Thoracic aorta (tissue), 2 donors: ENCODE measurements at places on chromosomes 5 and 9. TPM values are rescaled to one million over a fixed set of nuclear protein-coding genes. Genes with fewer than 3 reads are reported as not detected.

GRCh38 chr9:137683262-137683864 is 64.6 kb downstream of the EHMT1 start:
- DNase-seq = no peak

DNA sequence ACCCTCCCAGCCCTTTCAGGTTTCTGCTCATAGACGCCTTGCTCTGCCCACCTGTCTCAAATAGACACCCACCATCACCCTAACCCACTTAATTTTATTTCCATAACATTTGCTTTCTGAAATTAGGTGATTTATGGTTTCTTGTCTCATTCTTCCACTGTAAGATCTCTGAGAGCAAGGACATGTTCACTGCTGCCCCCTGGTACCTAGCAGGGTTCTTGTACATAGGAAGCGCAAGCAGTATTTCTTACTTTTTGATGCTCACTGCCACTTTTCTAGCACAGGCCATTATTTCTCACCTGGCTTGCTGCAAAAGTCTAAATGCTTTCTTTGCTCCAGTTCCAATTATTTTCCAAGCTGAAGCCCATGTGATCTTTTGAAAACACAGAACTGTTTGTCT is 16.8 kb downstream of the C9orf57 start:
- DNase-seq = no peak

DNA sequence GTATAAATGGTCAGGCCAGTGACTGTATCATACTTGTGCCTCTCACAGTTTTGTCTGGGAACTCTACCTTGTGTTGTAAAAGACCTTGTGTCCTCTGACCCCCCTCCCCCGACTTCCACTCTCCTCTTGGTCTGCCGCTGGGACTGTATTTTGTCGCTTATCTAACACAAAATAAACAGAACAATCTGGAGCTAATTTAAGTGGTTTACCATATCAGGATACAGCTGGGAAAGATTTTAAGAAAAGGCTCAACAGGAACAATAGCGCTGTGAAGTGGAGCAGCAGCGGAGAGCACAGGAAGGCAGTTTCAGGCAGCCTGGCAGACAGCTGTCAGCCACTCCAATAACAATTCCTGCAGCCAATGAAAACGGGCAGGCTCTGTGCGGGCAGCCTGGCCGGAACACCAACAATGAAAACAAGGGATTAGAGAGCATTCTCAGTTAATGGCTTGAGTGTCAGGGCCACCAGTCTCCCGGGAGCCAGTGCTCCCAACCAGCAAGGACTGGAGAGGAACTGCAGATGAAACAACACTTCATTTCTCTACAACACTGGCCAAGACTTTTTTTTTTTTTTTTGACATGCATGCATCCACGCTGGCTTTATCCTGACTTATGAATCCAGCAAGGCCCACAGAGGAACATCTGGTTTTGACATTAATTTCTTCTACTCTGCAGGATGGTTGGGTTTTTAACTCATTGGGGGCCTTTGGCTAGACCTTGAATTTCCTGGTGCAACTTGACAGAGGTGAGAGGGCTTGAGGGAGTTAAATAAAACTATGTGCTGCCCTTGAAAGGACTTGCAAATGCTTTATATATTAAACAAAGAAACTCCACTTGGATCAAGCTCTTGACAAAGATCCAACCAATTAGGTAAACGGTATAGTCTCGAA is 76.7 kb downstream of the ARSB start:
- no peak for DNase-seq

DNA sequence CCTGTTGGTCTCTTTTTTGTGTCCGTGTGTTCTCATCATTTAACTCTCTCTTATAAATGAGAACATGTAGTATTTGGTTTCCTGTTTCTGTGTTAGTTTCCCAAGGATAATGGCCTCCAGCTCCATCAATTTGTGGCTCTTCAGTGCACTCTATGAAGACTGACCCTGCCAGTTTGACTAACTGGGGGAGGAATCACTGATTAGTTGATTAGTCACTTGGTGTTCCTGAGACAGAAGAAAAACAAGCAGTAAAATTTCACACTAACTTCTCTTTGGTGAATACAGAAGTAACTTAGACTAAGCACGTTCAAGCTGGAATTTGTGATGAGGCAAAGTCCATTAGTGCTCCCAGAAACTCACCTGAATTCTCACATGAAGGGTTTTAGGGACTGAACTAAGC is 495.8 kb upstream of the RORB start:
- DNase-seq = no peak

- DNase-seq = no peak
Measured at GRCh38 chr9:20391208-20391607, 231.1 kb downstream of the MLLT3 start.

GRCh38 chr5:131171276-131171810 is 599 bp downstream of the LYRM7 start:
- DNase-seq = no peak

GRCh38 chr9:35673132-35674024 is at the start of gene CA9:
Gene CA9 (plus strand): TSS chr9:35673928. CDS start chr9:35673960, 32 bp downstream.
- no peak for DNase-seq

DNA sequence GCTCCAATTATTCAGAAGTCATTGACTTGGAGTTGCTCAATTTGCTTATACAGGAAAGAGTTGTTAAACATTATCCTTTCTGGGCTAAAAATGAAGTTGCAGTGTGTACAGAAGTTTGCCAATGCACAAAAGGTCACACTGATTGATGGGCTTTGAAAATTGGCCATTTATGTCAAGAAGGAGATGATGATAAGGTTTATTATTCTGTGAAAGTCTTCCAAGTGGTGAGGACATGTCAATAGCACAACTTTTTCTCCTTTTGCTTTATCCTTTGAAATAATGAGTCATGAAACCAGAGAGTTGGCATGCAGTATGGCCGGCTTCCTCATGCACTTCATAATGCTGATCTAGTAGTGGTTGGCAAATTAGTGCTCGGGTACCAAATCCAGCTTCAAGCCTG is 848.5 kb upstream of the WWC1 start:
- no peak for DNase-seq

GRCh38 chr9:83935276-83935935 is 14.2 kb upstream of the KIF27 start:
- DNase-seq = no peak

GRCh38 chr5:93829346-93829745 is 87.9 kb upstream of the POU5F2 start:
- no peak for DNase-seq

DNA sequence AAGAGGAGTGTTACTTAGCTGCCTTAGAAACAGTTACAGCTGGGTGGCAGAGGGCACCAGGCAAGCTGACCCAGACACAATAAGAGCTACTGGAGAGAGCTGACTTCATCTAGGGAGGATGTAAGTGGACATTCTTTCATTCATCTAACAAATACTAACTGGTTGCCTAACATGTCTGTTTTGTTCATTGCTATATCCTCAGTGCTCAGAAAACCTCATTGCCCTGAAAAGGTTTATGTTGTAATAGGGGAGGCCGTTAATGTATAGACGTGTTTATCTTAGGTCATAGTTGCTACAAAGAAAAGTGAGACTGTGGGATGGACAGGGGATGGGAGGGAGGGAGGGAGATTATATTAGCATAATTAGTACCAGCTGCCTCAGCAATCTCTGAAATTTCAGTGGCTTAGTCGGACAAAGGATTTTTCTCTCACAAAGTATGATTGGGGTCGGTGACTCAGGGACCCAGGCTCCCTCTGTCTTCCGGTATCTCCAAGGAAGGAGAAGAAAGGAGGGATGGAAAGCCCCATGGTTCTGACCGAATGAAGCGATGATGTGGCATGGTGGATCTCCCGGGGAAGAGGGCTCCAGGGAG is 2.6 kb upstream of the SNX18 start:
- no peak for DNase-seq

- no peak for DNase-seq
Measured at GRCh38 chr5:134547066-134547465, 21.6 kb downstream of the JADE2 start.

- no peak for DNase-seq
Measured at GRCh38 chr9:109499631-109500410, 1.7 kb upstream of the PTPN3 start.

- no peak for DNase-seq
Measured at GRCh38 chr5:173926359-173926758, 38.2 kb downstream of the CPEB4 start.

- no peak for DNase-seq
Measured at GRCh38 chr5:6937677-6938076, 224.4 kb downstream of the TENT4A start.

DNA sequence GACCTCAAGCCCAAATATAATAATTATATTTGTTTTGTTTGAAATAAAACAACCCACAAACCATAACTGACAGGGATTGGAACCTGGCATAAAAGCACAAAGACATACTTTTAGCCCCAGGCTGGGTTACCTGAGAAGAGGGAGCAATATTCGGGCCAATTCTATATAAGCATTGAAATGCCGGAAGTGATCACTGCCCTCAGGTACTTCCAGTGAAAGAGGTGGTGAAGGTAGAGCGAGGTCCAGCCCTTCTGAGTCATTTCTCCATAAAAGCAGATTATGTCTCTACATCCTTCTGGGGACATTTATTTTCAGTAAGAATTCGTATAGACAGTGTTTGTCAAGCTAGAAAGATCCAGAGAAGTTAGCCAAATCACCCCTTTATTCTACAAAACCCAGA is 59.6 kb downstream of the GCNT4 start:
- DNase-seq = no peak

DNA sequence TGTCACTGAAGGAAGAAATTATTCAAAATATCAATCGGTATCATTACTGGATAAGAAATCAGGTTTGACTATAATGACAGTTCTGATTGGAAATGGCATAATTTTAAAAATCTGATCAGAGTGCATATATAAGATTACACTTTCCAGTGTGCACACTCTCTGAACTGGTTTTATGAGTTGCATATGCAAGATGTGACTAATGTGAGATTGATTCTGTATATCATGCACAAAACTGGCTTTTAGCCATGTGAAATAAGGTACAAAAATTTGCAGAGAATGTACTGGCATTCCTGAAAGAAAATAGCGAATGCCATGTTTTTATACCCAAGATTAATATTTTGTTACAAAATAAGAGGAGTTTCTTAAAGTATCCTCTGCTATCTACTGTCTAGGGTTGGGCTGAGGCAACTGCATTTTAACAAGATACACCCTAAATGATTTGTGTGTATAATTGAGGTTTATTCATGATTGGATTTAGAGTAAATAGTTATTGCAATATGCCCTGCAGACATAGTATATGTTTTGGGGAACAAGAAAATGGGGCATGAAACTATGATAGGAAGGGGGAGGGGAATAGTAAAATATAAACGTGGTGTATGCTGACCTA is 70.7 kb downstream of the LNPEP start:
- no peak for DNase-seq

- no peak for DNase-seq
Measured at GRCh38 chr5:18119156-18119785, 485.0 kb downstream of the TAF11L14 start.

- no peak for DNase-seq
Measured at GRCh38 chr9:17987189-17987588, 408.3 kb downstream of the SH3GL2 start.

- DNase-seq = no peak
Measured at GRCh38 chr9:76699971-76700370, 64.3 kb upstream of the PCA3 start.

DNA sequence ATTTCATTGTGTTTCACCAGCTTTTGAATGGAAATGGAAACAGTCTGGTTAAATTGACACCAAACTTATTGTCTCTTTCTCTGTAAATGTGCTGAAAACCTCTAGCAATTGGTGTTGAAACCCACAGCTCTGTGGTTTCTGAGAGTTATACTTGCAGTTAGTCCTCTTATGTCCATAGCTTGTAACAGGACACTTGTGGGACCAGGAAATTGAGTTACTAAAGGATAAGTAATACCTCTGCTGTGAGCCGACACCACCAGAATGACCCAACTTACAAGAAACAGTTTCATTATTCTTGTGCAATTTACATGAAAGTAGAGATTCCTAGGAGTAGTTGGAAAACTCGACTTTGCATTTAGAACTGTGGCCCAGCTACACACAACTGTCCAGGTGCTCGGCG is 191.5 kb downstream of the CFAP90 start:
- no peak for DNase-seq

GRCh38 chr5:160923936-160924710 is 72.1 kb upstream of the ATP10B start:
- DNase-seq = no peak

GRCh38 chr5:143453720-143454119 is 50.2 kb upstream of the NR3C1 start:
- no peak for DNase-seq

GRCh38 chr9:93138171-93138764 is 4.2 kb upstream of the NINJ1 start:
- no peak for DNase-seq

DNA sequence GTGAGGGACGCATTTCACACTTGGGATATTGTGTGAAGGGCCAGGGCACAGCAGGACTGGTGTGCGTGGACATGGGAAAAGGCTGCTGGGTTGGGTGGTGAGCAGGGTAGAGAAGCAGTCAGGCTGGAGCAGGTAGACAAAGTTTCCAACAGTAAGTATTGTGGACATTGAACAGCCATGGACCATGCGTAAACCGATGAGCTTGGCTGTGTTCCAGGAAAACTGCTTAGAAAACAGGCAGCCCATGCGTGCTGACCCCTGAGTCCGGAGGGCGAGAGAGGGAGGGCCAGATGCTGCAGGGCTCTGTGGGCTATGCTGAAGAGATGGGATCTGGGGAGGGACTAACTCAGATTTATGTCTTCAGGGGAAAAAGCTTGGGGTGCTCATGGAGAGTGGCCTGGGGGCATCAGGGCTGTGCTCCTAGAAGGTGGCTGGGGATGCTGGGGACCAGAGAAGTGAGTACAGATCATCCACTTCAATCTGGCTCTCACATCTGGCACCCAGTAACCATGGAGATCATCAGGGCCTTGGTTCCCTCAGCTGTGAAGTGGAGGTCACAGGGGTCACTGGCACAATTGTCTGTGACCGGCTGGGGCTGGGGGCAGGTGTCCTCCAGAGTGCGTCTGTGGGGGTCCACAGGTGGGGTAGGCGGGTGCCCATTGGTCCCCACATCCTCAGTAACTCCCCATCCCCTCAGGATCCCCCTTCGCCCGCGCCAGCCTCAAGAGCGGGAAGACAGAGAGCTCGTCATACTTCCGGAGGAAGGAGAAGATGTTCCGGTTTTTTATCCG is 93.3 kb downstream of the CACNA1B start:
- no peak for DNase-seq

Gene ALDH1B1
- total RNA-seq = 229 TPM

Gene PLPPR1
- not detected for total RNA-seq

Gene SPATA31C1
- total RNA-seq = not detected

Gene OTP
- total RNA-seq = not detected

Gene FBLL1
- not detected for total RNA-seq

Gene CKMT2
- 16.8 TPM for total RNA-seq

Gene TMC1
- total RNA-seq = not detected

Gene DOK3
- total RNA-seq = 20.5 TPM

Gene NME5
- not detected for total RNA-seq

Gene SIT1
- 0.68 TPM for total RNA-seq

Gene MEIKIN
- total RNA-seq = not detected

Gene BARHL1
- total RNA-seq = not detected

Gene PCDHB2
- 4.6 TPM for total RNA-seq

Gene ANKRD20A1
- total RNA-seq = 1.4 TPM

Gene IFNK
- total RNA-seq = not detected

Gene RNF145
- total RNA-seq = 46.1 TPM

Gene CDH6
- total RNA-seq = 15.9 TPM
